ENCODE measurements at places on chromosomes 12 and 14.

DNA sequence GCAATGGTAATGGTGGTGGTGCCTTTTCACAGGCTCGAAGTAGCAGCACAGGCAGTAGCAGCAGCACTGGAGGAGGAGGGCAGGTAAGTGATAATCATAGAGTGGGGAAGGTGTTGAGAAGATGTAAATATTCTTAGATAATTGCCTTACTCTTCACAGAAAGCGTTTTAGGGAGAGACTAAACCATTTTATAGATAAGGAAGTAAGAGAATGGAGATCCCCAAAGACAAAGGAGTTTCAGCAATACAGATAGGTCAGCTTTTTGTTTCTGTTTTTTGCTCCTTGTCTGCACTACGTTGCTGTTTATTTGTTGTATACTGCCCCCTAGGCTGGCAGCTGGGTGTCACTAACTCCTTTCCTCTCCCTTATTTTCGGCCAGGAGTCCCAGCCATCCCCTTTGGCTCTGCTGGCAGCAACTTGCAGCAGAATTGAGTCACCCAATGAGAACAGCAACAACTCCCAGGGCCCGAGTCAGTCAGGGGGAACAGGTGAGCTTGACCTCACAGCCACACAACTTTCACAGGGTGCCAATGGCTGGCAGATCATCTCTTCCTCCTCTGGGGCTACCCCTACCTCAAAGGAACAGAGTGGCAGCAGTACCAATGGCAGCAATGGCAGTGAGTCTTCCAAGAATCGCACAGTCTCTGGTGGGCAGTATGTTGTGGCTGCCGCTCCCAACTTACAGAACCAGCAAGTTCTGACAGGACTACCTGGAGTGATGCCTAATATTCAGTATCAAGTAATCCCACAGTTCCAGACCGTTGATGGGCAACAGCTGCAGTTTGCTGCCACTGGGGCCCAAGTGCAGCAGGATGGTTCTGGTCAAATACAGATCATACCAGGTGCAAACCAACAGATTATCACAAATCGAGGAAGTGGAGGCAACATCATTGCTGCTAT, 2.0 kb downstream of the SP1 start:
- DNase-seq = peak; percentile 38

- DNase-seq = no peak
Measured at GRCh38 chr12:4379405-4379804, at the start of gene FGF23. Gene FGF23, minus strand, starts transcription at chr12:4379712. Its CDS starts 130 bp downstream, at chr12:4379582.

DNA sequence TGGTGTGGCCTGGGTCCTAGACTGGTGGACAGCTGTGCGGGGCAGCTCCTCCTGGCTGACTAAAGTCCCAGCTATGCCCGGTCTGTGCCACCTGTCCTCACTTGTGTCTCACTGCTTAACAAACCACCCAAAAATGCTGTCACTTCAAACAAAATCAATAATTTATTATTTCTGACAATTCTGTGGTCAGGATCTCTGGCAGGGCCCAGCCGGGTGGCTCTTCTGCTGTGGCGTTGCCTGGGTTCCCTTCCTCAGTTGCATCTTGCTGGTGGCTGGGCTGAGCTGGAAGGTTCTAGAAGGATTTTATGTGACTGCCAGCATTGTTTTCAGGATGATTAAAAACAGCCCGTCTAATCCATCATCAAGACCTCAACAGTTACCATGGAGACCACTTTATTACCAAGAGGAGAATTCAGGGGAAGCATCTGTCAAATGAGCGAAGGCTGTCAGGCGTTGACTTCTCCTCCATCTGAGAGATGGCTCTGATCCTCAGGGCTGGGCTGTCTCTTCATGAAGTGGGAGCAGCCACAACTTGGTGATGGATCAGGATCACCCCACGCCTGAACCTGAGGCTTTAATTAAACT, 280.6 kb upstream of the SFSWAP start:
- DNase-seq = no peak

- DNase-seq = no peak
Measured at GRCh38 chr12:89796798-89797382, 88.3 kb upstream of the ATP2B1 start.

GRCh38 chr12:120962532-120963020, 15.8 kb upstream of the HNF1A start:
- DNase-seq = no peak

- DNase-seq = no peak
Measured at GRCh38 chr12:119249383-119250155, 70.8 kb downstream of the HSPB8 start.

DNA sequence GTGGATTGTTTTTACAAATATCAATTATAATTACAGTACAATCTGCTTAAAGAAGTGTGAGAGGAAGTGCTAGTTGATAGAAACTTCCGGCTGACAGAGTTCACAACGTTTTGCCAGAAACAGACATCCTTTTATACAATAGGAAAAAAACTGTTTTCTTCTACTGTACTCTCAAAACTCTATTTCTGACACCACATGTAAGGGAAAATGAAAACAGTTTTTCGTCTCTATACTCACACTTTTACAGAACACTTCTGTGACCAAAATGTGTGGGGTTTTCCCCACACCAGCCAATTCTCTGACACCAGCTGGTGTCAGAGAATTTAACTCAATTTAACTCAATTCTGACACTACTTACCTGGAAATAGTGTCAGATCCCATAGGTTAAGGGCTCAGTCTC, 24.2 kb upstream of the HIF1A start:
- DNase-seq = peak; percentile 24

GRCh38 chr12:52123487-52124186, 44.1 kb downstream of the SMIM41 start:
- no peak for DNase-seq

- no peak for DNase-seq
Measured at GRCh38 chr14:30227876-30228275, 300.2 kb upstream of the PRKD1 start.

DNA sequence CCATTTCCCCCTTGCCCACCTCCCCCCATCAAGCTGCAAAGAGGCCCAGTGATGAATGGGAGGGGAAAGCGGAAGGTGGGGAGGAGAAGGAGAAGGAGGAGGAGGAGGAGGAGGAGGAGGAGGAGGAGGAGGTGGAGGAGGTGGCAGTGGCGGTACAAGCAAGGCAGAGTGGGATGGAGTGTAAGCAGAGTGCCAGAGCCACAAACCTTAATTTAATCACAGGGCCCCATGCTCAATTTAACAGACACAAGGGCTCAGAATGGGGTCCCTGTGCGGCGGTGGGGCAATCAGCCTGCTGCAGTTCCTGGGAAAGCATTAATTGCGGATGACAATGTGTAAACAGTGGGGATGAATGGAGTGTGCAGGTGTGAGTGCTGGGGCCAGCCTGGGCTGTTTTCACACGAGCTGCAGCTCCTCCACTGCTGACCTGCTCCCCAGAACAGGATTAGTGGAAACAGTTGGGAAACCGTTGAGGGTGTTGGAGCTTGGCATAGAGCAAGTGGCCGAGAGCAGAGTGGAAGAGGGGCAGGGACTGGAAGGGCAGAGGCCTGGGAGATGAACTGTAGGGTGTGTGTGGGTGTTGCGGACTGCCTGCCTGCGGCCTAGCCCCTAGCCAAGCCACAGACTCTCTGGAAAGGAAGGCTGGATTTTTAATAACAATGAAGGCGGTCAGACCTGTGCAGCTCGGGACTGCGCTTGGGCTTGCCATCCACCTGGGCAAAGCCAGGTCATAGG, 36.4 kb upstream of the SMOC1 start:
- DNase-seq = no peak

DNA sequence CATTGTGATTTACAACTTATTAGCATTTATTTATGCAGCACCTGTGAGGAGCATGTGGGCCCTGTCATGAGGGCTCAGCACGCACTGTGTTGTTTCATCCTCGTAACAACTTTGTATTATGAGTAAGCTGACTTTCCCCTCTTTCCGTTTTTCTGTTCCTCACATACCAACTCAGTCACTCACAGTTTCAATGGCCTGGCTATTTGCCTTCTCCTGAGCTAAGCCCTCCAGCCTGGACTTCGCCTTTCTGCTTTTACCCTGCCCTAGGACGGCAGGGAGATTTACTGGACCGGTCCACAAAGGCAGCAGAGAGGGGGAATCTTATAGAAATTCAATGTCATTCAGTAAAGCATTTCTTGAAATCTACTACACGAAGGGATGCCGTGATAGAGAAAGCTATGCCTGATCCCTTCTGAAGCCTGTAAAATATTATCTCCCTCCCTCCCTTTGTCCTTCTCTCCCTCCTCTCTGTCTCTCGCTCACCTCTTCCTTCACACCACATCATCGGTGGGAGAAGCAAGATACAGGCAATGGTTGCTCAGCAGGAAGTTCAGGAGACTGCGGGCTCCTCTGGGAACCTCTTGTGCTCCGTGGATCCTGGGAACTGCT, 219.2 kb upstream of the TBX3 start:
- no peak for DNase-seq

DNA sequence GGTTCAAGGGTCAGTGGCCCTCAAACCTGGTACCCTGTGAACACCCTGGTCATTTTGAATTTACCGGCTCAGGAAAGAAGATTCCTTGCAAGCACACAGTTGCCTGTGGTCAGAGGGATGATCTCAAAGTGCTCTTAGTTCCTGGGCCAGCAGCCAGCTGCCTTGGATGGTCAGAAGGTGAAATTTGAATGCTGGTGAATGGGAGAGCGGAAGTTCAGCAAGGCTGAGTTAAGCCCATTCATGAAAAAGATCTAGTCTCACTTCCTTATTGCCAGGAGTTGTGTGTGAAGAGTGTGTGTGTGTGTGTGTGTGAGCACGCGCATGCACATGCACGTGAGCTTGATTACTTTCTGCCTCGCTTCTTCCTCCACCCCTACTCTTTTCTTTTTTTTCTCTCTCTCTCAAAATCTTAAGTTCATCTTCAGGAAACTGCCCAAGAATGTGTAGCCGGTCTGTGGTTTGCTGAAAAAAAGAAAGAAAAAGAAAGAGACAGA, 155.5 kb upstream of the CCND2 start:
- no peak for DNase-seq

DNA sequence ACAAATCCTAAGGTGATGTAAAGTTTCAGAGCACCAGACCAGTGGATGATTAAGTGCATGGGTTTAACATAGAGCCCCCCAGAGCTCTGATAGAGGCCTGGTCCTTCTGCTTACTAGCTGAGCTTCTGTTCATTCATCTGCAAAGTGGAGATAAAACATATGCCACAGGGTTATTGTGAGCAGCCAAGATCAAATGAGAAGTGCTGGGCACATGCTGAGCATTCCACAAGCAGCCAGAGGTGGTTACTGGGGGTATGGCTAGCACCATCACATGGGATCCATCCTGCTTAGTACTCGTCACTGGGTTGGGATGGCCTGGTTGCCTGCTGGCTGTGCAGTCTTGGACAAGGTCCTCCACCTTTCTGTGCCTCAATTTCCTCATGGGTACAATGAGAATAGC, 18.0 kb upstream of the SMUG1 start:
- DNase-seq = no peak

DNA sequence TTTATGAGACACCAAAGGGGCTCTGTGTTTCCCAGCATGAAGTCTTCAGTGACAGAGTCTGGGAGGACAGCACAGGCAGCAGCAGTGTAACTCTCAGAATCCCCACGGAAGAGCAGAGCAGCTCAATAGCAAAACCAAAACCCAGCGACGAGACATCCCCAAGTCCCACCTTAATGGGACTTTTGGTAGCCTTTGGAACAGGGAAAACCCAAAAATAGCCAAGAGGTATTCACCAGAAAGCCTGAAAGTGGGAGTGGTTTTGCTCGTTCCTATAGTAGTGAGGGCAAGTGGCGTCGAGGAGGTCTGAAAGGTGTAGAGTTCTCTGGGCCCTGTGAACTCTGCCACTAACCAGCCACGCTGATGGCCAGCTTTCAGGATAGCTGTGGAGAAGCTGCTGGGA, 174.6 kb downstream of the ETV6 start:
- no peak for DNase-seq

DNA sequence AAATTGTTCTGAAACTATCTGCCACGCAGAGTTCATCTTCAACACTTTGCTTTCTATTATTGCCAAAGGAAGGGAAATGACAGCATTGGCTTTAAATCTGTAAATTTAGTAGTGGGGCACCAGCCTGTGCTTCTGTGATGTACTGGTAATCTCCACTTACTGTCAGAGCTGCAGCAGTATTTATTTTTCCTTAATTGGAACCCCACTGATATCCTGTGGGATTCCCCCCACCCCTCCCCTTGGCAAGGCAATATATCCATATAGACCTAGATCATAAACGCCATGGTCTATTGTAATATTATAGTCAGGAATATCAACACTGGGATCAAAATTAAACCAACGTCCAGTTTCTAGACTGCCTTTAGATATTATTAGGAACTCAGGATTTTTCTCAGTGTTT, 96.7 kb downstream of the RMST start:
- DNase-seq = no peak

DNA sequence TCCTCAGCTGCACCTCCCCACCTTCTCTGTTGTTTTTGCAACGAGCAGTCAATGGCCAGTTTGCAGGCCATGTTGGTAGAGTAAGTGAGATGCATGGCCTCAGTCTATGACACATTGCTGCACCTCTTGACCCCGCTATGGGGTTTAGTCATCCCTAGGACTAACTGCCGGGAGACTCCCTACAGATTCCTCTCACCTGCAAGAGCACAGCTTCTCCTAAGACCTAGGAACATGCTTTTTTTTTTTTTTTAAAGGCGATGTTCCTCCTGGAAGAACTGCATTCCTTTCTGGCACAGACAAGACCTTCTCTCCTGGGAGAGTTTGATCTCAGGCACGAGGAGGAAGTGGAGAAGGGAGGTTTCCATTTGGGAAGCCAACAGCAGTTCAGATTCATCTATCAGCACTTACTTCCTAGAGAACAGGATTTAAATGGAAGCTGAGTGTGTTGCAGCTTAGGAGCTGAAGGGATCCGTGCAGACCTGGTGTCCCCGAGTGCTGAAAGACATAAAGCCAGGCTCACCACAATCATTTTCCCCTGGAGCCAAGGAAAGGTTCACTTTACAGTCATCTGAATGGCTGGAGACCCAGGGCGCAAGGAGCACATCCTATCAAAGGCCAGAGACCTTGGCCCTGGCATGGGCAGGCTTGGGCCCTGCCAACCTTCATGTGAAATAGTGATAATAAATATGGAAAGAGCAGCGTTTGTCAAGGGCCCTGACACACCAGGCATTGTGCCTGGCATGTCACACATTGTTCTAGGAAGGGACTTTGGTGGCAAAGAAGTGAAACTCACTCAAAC, 104.1 kb downstream of the LGMN start:
- no peak for DNase-seq

DNA sequence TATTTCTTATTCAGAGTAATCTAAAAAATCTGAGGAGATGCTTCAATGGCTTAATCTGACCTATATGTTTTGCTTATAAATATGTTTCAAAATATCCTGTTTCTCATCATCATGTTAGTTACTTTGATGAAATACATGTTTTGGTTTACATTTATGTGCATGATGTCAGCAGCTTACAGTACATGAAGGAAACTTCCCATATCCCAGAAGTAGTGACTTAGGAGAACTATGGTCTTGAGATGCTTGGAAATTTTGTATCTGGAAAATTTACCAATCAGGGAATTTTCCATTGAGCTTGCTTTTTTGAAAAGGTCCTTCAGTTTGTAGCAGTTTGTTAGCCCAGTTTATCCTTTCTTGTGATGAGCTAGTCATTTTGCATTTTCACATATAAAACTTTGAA, 73.3 kb downstream of the RASSF8 start:
- DNase-seq = no peak

DNA sequence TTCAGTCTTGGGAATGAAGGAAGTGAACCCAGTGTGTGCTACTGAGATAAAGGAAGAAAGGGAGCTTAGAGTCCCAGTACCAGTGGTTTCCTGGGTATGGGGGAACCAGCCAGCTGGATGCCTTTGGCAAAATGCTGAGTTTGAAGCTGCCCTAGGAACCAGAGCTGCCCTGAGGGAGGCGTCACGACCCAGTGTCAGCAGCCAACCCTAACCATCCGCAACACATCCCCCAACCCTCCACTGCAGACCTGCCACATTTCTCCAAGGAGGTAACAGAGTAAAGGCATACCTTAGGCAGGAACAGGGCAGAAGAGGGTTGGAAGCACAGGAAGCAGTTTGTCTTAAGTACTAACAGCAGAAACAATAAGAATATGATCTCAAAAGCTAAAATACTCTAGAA, 28.6 kb downstream of the PRDM4 start:
- no peak for DNase-seq
